ENCODE measurements at places on chromosomes 16 and 17. TPM values are rescaled to one million over a fixed set of nuclear protein-coding genes. Genes with fewer than 3 reads are reported as not detected.
A peak's percentile ranks its signal among the peaks of the same experiment; 100 is the strongest.

GRCh38 chr17:8151641-8152111, 528 bp downstream of the PER1 start:
- H3K27me3 ChIP-seq, result no peaks in the 10 kb centered on the region
- peaks cover 35% of the 10 kb centered on the region for H3K4me1 ChIP-seq
- H3K27ac ChIP-seq, result no peak overlapping the region
- peak; percentile 46 for DNase-seq
- peak overlapping the region; percentile 83 for H3K4me3 ChIP-seq

The PHOSPHO1 gene
- not detected for total RNA-seq

The PDE6G gene
- total RNA-seq, result 1.5 TPM

The HES7 gene
- 2.5 TPM for total RNA-seq

The GNAO1 gene
- 1.4 TPM for total RNA-seq

The CCL4L2 gene
- total RNA-seq, result 58.6 TPM

GRCh38 chr17:41988418-41988817, 21.8 kb downstream of the CNP start:
- no peak overlapping the region for H3K4me3 ChIP-seq
- peaks cover 8% of the 10 kb centered on the region for H3K4me1 ChIP-seq
- peaks cover 43% of the 10 kb centered on the region for H3K36me3 ChIP-seq
- peak overlapping the region; percentile 47 for H3K27ac ChIP-seq
- no peak for DNase-seq
- H3K27me3 ChIP-seq, result no peaks in the 10 kb centered on the region

DNA sequence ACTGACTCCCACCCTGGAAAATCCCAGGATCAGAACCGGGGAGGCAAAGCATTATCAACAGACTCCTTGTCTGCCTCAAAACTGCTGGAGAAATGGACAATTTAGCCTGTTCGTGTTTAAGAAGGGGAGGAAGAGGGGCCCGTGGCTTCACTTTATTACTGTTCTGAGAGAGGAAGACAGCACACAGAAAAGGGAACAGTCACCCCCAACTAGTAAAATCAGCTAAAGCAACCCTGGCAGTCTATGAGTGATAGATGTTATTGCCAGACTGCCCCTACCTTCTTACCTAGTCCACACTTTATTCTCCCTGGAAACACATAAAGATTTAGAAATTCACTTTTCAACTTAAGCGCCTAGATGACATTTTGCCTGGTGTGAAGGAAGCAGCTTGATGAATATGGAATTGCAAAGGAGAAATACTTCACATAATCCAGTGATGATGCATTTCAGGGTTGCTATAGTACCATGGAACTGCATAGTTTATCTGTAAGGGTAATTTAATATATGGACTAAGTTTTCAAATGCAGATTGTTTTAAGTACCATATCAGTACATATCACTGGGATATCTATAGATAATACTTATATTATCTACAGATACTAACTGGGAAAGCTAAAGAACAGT, 36.9 kb upstream of the TRAP1 start:
- H3K27me3 ChIP-seq, result no peaks in the 10 kb centered on the region
- no peak overlapping the region for H3K4me3 ChIP-seq
- H3K36me3 ChIP-seq, result peaks cover 14% of the 10 kb centered on the region
- no peak overlapping the region for H3K27ac ChIP-seq

The JUP gene
- total RNA-seq, result 0.29 TPM

DNA sequence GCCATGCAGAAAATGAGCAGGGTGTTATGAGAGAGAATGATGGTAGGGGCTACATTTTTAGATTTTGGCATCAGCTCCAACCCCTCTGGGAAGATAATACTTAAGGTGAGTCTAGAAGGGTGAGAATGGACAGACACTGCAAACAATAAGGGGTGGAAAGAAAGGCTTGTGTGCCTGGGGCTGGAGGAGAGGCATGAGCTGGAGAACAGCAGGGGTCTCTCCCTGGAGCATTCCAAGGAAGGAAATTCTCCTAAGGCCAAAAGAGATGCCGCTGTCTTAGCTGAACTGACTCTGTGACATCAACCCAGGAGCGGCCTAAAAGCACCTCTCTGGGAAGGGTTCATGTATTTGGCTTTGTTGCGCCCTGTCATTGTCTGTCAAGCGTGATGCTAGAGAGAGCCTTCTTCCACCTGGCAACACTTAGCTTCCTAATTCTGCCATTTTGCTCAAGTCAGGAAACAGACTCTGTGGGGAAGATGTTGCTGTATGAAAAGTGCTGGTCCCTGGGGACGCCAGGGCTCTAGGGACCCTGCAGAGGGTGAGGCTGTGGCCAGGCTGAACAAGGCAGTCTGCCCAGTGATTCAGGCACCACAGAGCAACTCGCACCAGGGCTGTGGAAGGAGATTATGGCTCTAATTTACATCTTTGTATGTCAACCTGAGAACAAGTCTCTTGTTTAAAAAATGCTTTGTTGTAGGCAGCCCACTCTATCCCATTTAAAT, 225.7 kb downstream of the CBLN1 start:
- no peak overlapping the region for H3K27ac ChIP-seq
- no peaks in the 10 kb centered on the region for H3K36me3 ChIP-seq
- no peak overlapping the region for H3K4me3 ChIP-seq
- no peaks in the 10 kb centered on the region for H3K27me3 ChIP-seq
- DNase-seq, result no peak

DNA sequence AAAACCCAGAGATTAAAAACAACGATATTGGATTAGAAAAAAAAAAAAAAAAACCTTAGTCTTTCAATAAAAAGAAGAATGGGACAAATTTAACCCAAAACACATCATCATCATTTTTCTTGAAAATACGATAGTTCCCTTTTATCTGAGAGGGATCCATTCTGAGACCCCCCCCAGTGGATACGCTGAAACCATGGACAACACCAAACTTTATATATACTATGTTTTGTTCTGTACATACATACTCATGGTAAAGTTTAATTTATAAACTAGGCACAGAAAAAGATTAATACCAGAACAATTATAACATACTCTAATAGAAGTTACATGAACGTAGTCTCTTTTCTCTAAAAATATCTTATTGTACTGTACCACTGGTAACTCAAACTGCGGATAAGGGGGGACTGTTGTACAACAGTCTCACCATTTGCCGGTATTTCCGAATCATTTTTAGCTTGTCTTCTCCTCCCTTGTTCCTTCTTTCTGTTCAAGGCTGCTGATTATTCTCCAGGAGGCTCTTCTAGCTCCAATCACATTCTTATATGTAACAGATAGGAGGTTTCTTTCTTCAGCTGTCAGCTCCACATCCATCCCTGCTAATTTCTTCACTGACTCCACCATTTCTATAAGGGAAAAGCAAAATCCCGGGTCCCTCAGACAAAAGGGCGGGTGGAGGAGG, 37.0 kb downstream of the RNF135 start:
- peak overlapping the region; percentile 87 for H3K4me3 ChIP-seq
- H3K4me1 ChIP-seq, result peaks cover 17% of the 10 kb centered on the region
- DNase-seq, result no peak
- no peaks in the 10 kb centered on the region for H3K27me3 ChIP-seq
- peak overlapping the region; percentile 73 for H3K27ac ChIP-seq
- H3K36me3 ChIP-seq, result no peaks in the 10 kb centered on the region

The SULT1A4 gene
- total RNA-seq, result 1.4 TPM

The KRTAP4-1 gene
- total RNA-seq, result not detected

DNA sequence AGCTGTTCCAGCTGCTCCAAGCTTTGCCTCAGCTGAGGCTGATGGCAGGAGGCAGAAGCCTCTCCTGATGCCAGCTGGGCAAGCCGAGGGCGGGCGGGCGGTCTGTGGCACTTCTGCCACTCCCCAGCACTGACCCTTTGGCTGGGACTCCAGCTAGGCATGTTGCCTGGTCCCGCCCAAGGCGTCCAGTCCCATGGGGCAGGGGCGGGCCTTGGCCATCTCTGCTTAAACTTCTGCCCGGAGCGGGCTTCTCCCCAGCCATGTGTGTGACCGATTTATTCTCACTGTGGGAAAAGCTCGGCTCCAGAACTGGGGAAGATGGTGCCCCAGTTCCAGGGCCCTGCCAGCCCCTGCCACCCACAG, 349.1 kb downstream of the SEC14L1 start:
- H3K4me1 ChIP-seq, result peaks cover 17% of the 10 kb centered on the region
- no peak for DNase-seq
- H3K36me3 ChIP-seq, result peaks cover 37% of the 10 kb centered on the region

DNA sequence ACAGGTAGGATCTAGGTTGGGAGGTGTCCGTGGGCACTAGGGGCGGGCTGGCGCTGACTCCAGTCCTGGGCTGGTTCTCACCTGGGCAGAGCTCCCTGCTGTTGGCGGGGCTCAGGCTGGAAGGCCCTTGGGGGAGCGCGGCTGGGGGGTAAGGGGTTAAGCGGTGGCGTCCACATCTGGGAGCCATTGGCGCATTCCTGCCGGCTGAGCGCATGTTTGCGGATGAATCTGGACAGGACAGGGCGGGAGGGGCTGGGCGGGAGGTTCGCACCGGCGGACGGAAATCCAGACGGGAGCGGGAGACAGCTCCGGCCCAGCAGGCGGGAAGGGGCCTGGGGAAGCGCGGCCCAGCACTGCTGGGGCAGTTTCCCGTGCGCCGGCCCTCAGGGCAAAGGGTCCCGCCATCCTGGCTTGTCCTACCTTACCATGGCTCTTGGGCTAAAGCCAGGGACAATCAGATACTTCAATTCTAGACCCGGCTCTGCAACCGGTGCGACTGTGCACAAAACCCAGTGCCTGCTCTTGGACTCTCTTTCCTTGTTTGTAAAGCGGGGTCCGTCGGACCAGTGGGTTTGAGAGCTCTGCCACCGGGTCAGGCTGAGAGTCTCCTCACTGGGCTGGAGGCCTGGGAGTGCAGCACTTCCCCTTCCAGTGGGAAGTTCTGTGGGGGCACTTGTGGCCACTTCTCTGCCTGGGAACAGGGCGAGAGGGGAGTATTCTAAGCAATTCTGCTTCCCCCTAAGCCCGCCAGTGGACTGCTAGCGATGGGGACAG, 7.8 kb downstream of the RARA start:
- no peaks in the 10 kb centered on the region for H3K27me3 ChIP-seq
- peaks cover 73% of the 10 kb centered on the region for H3K4me1 ChIP-seq
- no peak overlapping the region for H3K27ac ChIP-seq

The CYGB gene
- total RNA-seq, result not detected

The KCNAB3 gene
- total RNA-seq, result 4.9 TPM

The TMED6 gene
- 0.86 TPM for total RNA-seq

DNA sequence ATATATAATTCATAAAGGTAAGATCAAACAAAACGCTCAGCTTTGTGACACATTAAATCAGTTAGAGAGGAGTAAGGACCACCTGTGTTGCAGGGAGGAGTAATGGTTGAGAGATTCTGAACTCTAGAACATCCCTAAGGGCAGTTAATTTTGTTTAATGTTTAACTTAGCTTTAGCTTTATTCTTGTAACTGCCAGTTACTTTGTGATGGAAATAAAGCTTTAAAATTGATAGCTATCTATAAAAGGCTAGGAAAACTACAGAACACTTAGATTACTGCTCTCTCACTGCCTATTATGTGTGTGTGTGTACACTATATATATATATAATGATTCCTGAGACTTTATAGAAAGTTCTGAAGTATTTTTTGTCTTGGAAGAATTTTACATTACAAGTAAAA, 37.8 kb downstream of the PTRH2 start:
- no peak for DNase-seq
- peaks cover 30% of the 10 kb centered on the region for H3K36me3 ChIP-seq
- peaks cover 34% of the 10 kb centered on the region for H3K4me1 ChIP-seq

GRCh38 chr17:69141431-69142174, at the start of gene ABCA6:
Gene ABCA6, minus strand, starts transcription at chr17:69141895. Its CDS starts 1,192 bp downstream, at chr17:69140703.
- no peak within 1 kb of the TSS for H3K4me3 ChIP-seq
- no peak within 1 kb of the TSS for H3K27ac ChIP-seq
- H3K27me3 ChIP-seq, result peaks cover 2% of the 10 kb centered on the region
- no peaks in the 10 kb centered on the region for H3K4me1 ChIP-seq
- DNase-seq, result no peak

The DNAI2 gene
- total RNA-seq, result 1.6 TPM
